ENCODE measurements at places on chromosomes 3 and 15.
A peak's percentile ranks its signal among the peaks of the same experiment; 100 is the strongest.

DNA sequence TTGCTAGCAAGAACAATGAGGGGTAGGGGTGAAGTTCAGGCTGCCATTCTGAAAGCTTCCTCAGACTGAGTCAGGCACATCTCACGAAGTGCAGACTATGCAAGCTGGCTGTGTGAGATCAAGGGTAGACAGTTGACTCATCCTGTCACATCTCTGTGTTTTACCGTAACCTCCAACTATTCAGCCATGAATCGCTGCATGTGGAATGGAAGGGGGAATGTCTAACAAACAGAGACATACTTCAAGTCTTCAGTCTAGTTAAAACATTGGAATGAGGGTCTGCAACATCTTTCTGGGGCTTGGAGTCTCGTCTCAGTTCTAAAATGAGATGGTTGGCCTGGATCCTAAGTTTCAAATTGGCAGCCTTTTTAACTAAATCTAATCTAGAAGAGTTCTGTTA is 25.9 kb downstream of the AGTR1 start:
- peak; percentile 31 for DNase-seq

DNA sequence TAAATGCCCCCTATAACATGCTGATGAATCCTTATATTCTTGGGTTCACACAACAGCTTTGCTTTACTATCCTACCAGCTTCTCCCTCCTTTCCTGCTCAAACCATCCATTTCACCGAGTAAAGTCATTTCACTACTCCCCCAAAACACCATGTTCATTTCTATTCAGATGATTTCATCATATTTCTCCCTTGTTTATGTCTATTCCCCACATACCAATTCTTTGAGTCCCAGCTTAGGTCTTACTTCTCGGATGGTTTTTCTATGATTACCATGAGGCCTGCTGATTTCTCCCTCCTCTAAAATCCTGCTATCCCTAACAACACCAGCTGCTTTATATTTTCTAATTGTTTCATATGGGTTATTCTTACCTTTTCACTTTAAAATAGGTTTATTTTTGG is 231.4 kb downstream of the TIGIT start:
- DNase-seq, result no peak

DNA sequence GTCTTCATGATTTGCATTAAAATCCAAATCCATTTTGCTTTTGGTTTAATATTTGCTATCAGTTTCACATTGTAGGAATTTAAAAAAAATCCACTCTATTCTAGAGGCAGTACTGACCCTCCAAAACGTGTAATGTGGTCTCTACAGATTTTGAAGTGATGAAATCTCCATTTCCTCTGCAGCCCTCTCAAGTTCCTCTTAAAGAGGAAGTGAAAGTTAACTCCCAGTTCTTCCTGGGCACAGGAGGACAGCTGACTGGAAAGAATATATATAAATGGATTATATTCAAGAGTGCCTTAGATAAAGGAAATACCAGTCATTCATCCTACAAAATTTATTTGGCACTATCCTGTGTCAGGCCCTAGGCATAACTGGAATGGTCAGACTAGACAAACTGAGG is 83.5 kb upstream of the PLCL2 start:
- no peak for DNase-seq

GRCh38 chr3:68057637-68058320 is 403.4 kb upstream of the SUCLG2 start:
- DNase-seq, result no peak
